ENCODE measurements at places on chromosomes 3 and 15.

DNA sequence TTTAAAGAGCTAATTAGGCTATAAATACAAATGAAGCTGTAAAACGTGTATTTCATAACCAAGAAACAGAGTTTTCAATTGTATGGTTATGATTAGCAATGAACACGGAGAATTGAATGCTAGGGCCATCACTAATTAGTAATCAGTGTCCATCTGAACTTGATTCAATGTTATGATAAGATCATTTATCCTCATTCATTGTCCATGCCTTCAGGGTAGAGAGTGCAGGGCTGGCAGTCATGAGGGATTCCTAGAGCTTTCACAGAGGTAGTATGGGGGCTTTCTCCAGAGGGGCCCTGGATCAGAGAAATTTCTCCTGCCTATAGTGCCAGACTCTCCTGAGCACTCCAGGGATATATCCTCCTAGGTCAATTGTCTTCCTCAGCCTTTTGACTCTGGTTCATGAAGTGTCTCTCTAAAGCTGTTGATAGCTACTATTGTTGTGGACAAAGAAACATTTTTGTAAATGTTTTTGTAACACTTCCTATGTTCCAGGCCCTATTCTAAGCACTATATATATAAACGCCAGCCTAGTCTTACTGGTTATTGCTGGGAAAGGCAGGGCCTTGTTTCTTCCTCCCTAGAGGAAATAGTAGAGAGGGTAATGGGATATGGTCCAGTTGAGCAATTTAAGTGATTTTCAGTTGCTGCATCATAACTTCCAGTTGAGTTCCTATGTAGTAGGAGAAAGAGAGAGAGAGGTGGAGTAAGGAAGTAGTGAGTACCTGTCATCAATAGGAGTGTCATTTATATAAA lies 249.0 kb downstream of the NFKBIZ start:
- no peak for DNase-seq

DNA sequence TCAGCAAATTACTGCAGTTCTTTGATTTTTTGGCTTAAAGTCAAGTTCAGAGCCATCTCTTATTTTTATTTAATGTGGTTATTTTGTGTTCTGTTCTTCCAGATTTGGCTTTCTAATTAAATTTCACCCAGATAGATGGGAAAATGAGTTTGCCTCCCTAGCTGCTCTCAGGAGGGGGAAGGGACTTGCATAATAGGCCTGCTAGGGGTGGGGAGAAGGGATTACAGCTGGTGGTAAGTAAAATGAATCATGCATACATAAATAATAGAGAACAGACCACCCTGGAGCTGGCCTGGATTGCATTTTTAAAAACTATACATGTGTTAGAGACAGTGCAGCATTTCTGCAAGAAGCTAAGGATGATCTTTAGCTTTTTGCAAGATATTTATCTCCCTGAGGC lies 3.9 kb upstream of the PXYLP1 start:
- no peak for DNase-seq

- DNase-seq: no peak
Observed at GRCh38 chr3:23740517-23740965, 65.2 kb upstream of the UBE2E1 start.

DNA sequence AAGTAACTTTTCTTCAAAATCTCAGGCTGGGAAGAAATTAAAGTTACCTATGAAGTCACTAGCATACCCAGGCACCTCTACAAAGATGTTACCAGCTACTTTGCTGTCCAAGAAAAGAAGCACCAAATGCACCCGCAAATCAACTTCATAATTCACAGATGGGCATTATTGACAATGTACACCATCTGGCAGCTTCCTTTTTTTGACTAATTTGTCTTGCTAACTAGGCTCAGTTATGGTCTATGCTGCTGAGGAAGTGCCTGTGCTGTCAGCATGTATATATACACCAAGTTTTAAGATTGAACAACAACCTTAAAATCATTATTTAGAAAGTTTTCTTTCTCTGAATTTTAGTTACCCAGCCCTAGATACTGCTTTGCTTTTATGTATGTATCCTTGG lies 93.8 kb downstream of the NSUN3 start:
- no peak for DNase-seq

GRCh38 chr3:88019024-88019423 lies 39.8 kb downstream of the CGGBP1 start:
- DNase-seq: no peak

DNA sequence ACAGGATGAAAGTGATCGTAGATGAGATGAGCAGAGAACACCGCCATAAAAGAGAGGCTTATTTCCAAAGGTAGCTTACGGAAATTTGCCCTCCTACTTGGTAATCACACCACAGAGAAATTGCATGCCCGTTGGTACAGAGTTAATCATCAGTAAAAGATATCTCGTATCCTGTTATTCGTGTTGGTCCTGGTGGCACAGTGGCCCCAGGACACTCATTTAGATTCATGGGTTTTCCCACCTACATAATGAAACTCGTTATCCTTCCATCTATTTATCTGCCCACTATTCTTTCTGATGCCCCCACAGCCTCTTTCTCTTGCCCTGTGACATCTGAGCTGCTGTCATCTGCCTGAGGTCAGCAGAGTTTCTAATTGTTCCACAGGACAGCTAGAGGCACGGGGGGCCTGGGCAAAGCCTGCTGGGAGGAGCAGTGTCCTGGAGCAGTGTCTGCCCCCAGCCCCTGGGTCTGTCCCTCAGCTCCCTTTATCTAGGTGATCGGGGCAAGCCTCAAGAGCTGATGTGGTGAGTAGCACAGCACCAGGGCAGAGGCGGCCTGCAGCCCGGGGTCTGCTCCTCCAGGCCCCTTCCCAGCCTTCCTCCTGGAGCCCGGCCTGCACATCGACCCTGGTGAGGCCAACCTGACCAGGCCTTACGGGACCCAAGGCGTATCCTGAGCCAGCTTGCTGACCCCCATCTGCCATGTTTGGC lies 42.2 kb downstream of the PXYLP1 start:
- DNase-seq: no peak

All from putamen (tissue), 1 donor.